ENCODE measurements at places on chromosomes 7 and 10. TPM values are rescaled to one million over a fixed set of nuclear protein-coding genes. Genes with fewer than 3 reads are reported as not detected.

DNA sequence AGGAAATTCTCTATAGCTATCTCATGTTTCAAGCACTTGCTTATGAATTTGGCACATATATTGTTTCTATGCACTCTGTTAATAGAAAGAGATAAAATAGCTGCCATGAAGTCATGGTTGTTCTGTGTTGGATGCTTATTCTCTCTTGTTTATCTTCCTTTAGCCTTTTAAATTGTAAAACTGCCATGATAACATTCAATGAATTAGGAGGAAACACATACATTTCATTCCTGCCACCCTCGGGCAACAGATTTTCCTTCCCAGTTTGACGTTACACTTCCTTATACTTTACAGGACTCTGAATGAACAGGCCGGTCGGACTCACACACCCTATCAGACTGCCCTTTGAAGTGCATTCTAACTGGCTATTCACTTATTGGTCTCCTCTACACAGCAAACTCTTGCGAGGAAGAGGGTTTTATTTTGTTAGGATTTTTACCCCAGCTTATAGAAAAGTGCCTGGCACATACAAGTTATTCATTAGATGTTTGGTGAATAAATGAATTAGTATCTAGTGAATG lies 65.7 kb upstream of the FERD3L start:
- DNase-seq = no peak

DNA sequence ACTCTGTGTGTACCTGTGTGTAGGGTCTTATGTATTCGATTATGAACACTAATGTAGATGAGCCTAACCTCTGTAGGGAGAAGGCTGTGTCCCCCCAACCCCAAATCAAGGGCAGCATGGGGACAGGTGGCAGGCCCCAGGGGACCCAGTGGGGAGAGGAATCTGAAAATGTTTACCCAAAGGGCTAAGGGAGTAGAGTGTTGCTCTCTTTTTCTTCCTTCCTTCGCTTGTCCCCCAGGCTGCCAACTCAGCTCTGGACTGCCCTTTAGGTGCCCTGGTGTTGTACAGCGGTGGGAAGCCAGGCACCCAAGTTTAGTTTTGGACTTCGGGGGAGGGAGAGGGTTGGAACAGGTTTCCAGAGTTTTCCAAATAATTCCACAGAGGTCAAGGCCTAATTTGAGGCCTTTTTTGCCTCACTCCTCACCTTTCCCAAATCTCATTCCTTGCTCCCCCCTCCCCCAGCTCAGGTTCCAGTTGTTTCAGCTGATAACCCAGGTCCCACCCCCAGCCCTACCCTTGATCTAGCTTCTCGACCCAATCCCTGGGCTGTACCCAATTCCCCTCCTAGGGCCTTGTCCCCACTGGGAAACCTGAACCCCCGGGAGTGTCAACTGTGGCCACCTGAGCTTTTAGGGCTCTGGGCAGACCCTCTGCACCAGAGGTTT lies 9.1 kb upstream of the PAX2 start:
- DNase-seq = no peak

DNA sequence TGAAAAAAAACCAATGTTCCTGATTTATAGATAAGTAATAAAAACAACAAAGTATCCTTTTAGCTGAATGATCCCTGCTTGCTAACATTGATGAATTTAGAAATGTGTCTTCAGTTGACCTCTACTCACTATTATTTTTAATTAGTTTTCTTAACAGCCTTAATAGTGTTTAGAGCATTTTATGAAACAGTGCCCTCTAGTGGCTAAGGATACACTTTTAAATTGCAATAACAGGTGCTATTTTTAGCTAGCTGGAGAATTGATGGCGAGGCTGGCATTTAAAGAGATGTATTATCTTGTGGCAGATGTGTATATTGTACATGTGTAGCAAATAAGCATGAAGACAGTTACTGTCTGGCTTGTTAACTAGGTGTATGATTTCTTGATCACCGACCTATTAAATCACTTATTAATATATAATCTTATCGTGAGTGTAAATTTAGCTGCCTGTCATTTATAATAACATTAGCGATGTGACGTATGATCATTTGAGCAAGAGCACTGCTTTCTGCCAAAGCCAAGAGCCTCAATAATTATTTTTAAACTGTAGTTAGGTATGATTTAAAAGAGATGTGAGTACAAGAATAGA lies 451.9 kb downstream of the DPP6 start:
- no peak for DNase-seq

DNA sequence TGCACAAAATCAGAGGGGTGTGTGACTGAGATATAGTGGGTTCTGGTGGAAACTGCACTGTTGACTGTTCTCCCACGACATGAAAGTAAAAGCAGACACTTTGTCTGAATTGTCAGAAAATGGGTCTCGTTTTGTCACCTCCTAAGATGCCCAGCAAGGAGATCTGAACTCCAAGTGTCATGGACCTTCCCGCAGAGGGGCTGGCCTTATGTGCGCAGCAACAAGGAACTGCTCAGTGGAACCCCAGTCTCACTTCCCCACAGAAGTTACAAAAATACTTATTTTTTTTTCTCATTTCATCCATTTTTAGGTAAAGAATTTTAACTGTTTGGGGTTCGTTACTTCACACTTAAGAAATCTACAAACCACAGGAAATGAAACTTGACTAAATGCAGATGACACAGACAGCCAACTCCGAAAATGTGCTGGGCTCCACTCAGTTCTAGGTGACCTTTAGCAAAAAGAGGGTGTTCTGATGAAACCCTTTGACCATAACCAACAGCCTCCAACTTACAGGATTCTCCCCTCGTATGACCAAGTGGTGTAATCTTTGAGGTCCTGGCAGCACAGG lies 115.0 kb downstream of the FAM107B start:
- no peak for DNase-seq

DNA sequence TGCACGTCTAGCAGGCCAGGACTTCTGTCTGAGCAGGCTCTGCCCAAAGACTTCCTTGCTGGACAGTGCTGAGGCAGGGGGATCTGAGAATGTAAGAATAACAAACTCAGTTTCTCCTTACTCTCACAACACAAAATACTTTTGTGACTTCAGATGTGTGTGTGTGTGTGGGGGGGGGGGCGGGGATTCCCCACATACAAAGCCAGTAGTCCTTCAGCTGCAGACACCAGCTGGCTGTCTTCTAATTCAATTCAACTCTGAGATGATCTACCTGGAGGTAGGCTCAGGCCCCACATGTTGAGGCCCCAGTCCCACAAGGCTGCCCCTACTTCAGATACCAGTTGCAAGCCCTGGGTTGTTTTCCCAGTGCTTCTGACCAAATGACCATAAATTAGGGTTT lies 4.7 kb upstream of the CXCL12 start:
- DNase-seq = no peak

- DNase-seq = no peak
These were observed 710.4 kb downstream of the TNS3 start for GRCh38 chr7:46871516-46871915.

DNA sequence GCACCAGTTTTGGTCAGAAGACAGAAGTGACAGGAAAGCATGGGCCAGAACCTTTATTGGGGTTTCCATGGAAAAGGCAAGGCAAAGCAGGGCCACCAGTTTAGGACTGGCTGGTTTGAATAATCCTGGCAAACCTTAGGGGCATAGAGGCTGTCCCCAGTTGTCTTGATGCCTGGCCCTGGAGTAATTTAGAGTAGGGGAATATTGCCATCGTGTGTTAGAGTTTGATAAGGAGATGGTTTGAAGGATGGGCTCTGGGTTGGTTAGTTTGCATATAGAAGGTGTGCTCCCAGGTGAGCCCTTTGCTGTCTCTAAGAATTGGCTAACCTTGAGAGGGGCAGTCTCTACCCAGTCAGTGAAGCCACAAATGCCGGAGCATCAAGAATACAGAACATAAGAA lies 79.6 kb downstream of the ZNF777 start:
- no peak for DNase-seq

DNA sequence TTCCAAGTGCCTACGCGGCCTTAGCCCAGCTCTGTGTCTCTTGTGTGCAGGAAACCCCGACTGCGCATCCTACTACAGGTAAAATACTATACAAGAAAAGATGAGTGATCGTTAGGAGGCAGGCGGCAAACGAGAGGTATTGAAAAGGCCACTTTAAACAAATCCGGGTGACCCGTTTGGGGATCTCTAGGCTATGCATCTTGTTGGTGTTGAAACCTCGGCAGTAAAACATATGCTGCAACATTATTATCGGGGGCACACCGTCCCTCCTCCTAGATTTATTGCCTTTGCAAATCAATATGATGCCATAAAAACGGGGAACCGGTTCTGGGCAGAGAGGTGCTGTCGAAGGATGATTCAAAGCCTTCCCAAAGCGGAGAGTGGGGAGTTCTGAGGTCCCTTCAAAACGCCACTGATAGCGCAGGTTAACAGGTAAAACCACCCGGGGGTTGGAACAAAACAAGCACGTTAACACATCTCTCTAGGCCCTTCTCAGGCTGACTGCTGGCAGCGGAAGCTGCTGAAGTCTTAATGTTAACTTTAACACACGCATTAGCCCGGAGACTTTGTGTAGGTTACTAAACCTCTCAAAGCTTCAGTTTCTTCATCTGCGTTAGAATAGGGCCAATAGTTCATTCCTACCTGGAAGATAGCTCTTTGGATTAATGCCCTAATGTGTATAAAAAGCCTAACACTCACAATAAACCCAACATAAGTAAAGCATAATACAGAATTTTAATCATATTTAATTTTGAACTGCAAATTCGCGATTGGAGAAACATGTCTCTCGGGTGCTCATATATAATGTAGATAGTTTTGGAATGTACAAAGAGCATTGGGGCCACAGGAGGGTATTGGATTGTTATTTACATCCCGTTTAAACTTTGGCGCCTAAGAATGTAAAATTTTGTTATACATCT lies 2.6 kb upstream of the TBX20 start:
- no peak for DNase-seq

DNA sequence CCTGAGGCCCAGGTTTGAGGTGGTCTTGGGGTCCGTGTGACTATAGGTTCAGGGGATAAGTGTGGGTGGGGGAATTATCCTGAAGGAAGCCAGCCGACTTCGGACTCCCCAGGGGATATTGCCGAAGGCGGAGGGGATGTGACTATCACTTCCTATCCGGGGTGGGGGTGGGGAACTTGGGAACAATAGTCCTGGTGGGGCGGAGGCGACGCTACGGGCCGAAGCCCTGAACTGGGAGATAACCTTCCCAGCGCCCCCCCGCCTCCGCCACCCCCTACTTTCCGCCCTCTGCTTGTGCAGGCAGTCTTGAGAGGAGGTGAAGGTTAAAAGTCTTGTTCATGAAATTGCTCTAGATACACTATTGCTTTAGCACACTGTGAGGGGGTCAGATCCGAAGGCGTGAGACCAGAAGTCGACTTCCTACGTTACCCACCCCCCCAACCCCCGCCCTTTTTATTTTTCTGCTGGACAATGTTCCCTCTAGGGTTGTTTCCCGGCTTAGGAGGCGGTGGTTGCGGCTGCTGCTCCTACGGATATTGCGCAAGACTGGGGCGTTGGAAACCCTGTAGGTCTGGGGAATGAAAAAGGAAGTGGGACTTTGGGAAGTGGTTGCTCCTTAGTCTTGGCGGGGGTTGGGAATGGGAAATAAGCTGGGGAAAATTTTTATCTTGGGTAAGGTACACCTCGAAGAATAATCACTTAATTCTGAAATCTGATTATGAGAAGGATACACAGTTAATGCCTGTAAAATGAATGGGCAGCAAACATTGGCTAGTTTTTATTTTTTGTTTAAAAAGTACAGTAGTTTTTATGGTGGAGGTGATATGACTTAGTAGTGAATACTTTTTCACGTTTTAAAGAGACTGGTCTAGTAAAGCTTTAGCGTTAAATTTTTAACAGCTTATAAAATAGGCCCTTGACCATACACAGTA lies 1.5 kb downstream of the PTPN12 start:
- DNase-seq = peak; percentile 25

- DNase-seq = no peak
These were observed 17.2 kb downstream of the ZNF316 start for GRCh38 chr7:6654113-6654841.

GRCh38 chr7:44114586-44115310 lies 8.6 kb downstream of the POLD2 start:
- DNase-seq = no peak

TDRD1 gene
- not detected for total RNA-seq

FAM241B gene
- 1.3 TPM for total RNA-seq
